EL (cell line): ENCODE measurements at places on chromosomes 5 and 9.

DNA sequence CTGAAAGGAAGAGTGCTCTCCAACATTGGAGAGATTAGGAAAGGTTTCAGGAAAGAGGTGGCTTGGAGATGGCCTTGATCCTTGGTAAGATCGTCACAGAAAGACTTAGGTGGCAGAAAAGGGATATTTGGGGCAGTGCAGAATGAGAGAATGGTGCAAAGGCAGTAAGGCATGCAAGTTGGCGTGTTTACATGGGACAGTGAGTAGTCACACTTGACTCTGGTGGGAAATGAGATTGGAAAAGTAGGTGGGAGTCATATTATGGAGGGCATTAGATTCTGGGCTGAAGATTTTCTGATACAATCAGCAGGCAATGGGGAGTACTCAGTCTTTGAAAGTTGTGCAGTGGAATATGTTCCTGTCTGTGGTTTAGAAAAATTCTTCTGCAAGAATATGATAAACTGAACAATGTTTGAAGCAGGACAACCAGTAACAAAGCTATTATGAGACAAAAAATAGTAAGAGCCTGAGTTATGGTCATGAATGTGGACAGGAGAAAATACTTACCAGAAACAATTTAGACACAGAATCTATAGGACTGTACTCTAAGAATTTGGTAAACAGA is 76.2 kb upstream of the ANKRD55 start:
- DNase-seq = no peak

- no peak for DNase-seq
These were observed 349.1 kb downstream of the ZNF608 start for GRCh38 chr5:124397317-124397716.

- DNase-seq = peak; percentile 17
These were observed 9.3 kb upstream of the MYOT start for GRCh38 chr5:137858223-137858916.

- peak; percentile 73 for DNase-seq
These were observed 9.5 kb upstream of the PHF19 start for GRCh38 chr9:120886490-120886967.

DNA sequence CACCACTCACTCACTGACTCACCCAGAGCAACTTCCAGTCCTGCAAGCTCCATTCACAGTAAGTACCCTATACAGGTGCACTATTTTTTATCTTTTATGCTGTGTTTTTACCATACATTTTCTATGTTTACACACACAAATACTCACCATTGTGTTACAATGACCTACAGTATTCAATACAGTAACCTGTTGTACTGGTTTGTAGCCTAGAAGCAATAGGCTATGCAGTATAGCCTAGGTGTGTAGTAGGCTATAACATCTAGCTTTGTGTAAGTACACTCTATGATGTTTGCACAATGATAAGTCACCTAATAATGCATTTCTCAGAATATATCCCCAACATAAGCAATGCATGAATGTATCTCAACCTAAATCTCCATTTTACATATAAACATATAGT is 541.1 kb downstream of the NR2F1-AS1 start:
- DNase-seq = no peak

- DNase-seq = no peak
These were observed 18.9 kb downstream of the KIF24 start for GRCh38 chr9:34310215-34310614.

DNA sequence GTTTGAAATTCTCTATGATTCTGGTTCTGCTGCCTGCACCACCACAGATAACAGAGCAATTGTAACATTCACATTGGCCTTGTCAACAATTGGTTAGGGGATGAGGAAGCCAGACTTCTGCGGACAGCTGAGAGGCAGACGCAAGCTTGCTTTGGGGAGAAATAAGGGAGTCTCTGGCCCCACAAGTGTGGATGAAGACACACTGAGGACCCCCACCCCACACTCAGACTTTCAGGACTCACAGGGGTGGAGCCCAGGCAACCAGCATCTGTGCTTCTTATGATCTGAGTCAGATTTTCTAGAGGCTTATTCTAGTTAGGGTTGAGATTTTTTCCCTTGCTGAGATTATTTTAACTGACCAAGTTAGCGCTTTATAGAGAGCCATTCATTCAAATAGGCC is 140.3 kb upstream of the IRX2 start:
- DNase-seq = no peak

DNA sequence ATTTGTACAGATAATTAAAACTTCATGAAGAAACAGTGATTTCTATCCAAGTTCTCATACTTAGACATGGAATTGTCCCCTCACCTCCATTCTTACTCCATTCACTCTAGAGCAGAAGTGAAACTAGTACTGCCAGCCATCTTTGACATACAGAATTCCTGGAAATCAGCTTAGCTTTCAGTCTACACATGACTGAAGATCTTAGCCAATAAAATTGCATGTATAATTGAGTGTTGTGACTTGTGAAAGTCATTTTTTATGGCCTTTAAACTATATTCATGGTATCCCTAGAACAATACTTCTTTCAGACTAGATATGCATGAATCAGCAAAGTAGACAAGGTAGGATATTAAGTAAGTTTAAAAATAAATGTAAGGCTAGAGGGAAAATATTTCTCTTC is 705.2 kb upstream of the ZNF608 start:
- no peak for DNase-seq

DNA sequence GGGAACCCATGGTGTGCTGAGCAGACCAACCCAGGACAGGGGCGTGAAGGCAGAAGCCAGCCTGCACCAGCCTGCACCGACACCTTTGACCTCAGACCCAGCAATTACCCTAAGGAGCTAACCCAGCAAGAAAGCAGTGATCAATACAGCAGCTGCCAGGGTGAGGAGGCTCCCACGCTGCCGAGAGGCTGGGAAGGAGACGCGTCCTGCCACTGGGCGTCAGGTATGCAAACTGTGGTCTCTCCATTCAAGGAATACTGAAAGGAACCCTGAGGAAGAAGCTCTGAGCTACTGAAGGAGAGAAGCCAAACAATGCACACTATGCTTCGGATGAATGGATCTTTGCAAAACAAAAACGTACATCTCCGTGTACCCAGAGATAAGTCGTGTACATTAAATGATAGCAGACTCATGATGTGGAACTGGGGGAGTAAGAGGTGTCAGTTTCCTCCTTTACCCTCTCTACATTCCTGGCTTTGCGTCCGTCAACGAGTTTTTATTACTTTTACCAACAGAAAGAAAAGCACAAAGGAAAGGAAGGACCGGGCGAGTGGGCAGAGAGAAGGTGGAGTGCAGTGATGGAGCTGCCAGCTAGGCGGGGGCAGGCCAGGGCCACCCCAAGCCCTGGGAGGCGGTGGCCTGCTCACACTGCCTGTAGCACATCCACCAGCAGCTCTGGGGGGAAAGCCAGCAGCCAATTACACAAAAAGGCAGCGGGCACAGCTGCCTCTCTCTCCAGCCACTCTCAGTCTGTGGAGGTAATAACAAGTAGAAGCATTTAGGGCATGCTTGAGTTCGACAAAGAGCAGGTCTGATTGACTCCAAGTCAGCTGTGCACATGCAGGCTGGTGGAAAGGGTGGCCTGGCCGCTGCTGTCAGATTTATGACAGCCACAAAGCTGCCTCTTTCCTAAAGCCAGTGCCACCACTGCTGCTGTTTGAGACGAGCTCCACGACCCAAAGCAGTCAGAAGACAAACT is 29.3 kb downstream of the RASGEF1C start:
- DNase-seq = no peak

- DNase-seq = no peak
These were observed 70.2 kb downstream of the ANKRD33B start for GRCh38 chr5:10634050-10634449.

GRCh38 chr5:178785999-178786398 is 55.5 kb upstream of the ZNF354A start:
- peak; percentile 77 for DNase-seq

DNA sequence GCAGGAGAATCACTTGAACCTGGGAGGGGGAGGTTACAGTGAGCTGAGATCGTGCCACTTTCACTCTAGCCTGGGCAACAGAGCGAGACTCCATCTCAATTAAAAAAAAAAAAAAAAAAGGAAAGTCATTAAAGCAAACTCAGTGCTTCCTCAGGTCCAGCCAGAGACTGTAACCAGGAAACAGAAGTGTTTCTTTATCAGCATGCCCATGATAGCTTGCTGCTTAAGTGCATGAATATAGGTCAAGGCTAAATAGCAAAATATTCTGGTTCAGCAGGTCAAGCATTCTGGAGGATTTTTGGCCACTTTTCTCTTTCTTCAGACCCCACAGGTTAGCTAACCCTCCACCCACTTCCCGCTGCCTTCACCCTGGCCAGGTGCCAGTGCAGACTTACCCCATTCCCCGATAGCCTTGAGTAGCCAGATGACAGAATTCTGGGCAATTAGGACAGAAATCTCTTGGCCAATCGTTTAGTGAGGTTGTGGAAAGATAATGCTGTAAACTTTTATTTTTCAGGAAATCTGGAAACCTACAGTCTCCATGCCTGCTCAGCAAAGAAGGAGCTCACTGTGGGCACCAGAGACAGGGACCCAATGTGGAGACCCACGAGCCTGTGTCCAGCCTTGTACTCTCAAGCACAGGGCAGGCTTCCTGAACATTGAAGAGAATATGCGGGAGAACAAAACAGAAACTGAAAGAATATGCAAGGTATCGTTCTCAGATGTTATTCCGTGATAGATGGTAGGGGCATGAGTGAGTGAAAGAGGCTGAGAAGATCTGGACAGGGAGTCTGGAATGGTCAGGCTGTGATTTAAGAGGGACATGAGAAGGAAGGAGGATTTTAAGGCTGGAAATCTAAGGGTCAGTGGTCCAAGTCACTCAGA is 4.2 kb upstream of the UGT3A2 start:
- no peak for DNase-seq

- DNase-seq = no peak
These were observed 22.5 kb upstream of the ARL14EPL start for GRCh38 chr5:116009806-116010205.

DNA sequence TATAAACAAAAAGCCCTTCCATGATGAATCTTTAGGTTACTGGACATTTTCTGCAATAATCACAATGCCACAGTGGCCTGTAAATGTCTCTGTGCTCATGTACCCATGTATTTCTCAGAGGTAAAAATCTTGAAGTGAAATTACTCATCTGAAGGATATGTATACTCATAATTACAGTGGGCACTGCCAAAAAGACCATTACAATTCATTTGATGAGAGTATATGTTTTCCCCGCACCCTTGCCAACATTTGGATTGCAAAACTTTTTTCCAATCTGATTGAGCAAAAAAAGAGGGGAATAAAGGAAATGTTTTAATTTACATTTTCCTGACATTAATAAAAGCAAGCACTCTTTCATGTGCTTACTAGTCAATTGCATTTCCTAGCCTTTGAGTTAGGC is 110.5 kb downstream of the EPB41L4A start:
- DNase-seq = no peak

DNA sequence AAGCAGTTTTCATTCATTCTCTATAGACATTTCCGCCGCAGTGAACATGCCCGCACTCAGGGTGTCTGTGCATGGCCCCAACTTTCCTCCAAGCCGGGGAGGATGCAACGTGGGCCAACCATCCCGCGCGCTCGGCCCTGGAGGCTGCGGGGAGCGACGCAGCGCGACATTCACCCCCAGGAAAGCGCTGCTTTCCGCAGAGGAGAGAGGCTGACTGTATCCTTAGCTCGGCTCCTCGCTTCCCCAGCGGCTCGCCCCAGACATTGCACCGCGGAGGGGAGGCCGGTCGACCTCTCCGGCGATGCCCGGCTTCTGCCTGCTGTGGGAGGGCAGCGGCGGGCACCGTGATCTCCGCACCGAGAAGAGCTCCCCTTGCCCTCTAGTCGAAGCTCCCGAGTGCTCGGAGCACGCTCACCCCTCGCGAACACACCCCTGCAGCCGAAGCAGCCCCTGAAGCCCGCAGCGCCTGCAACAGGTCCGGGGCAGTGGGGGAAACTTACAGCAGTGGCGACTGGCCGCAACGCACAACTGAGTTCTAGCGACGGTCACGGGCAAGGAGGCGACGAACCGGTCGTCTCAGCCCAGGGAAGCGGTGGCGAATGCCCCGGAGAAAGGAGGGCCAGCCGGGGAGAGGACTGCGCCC is 600 bp downstream of the ENC1 start:
- peak; percentile 55 for DNase-seq

- DNase-seq = peak; percentile 60
These were observed 6.9 kb downstream of the YTHDC2 start for GRCh38 chr5:113520429-113520828.

- DNase-seq = no peak
These were observed 35.2 kb downstream of the SLC35D2 start for GRCh38 chr9:96348261-96348660.

DNA sequence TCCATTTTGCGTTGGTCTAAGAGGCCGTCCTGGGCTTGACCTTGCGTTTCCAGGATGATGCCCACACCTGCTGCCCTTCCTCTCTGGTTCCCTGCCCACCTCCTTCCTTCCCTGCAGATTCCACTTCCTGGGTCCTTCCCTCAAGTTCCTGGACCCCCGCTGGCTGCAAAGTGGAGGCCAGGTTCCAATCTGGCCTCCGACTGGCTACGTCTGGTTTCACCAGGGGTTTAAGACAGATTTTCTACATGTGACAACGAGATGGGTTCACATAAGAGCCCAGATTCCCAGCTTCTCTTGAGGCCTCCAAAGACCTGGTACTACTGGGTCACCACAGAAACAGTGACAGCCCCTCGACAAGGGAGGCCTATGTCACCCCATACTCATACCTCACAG is 2.1 kb downstream of the MGAT4B start:
- DNase-seq = no peak

GRCh38 chr9:113274474-113275156 is 757 bp downstream of the CDC26 start:
- peak; percentile 69 for DNase-seq

DNA sequence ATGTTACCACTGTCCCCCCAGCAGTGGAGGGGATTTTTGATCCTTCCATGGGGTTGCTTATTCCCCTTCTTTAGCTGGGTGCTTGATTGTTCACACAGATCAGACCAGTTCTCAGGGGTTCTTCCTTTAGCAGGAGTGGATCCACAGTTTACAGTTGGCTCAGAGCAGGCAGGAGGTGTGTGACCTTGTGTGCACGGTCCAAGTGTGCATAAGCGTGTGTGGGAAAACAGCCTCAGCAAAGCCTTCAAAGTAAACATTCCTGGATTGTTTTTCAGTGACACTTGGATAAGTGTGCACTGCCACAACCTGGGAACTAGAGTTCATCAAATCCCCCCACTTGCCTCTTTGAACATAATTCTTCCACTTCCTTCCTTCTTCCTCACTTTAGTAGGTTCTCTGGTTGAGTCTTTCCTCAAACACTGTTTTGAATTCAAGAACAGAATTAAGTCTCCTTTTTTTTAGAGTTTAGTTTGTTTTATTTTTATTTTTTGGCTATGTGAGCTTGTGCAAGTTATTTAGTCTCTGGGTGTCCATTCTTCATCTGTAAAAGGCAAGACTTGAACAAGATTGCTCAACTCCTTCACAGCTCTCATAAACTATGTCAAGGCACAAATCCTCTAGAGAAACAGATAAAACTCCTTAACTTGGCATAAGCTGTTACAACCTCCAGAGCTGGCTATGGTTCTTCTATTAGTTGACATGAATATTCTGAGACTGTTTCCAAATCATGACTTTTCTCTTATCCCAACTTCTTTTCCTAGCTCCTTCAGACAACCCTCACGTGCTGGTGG is 78.0 kb downstream of the OSMR start:
- DNase-seq = no peak
